ENCODE measurements at places on chromosomes 12 and 14. TPM values are rescaled to one million over a fixed set of nuclear protein-coding genes. Genes with fewer than 3 reads are reported as not detected.

PMCH gene
- not detected for total RNA-seq

HCAR3 gene
- not detected for total RNA-seq

RGS6 gene
- 10.1 TPM for total RNA-seq

DNA sequence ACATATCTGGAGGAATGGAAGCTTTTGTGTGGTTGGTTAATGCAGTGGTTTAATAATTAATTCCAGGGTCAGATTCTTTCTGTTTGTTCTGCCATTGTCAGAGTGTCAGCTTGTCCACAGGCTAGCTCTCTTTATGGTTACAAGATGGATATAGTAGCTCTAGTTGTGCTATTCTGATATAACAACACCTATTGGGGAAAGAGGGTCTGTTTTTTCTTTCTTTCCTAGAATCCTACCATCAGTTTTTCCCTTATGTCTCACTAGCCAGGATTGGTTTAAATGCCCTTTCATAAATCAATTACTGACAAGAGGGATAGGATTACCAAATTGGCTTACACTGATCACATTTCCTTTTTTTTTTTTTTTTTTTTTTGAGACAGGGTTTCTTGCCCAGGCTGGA is 27.8 kb downstream of the CNOT2 start:
- DNase-seq = no peak

- DNase-seq = peak; percentile 98
These were observed at the start of the genes KCTD10 and UBE3B for GRCh38 chr12:109477185-109477962. TSS of gene KCTD10 (minus strand) at chr12:109477300. CDS start at chr12:109477262, 38 bp downstream. TSS of gene UBE3B (plus strand) at chr12:109477634. CDS start at chr12:109483552, 5,918 bp downstream.

- no peak for DNase-seq
These were observed 434.3 kb upstream of the STXBP6 start for GRCh38 chr14:25484235-25484634.

DNA sequence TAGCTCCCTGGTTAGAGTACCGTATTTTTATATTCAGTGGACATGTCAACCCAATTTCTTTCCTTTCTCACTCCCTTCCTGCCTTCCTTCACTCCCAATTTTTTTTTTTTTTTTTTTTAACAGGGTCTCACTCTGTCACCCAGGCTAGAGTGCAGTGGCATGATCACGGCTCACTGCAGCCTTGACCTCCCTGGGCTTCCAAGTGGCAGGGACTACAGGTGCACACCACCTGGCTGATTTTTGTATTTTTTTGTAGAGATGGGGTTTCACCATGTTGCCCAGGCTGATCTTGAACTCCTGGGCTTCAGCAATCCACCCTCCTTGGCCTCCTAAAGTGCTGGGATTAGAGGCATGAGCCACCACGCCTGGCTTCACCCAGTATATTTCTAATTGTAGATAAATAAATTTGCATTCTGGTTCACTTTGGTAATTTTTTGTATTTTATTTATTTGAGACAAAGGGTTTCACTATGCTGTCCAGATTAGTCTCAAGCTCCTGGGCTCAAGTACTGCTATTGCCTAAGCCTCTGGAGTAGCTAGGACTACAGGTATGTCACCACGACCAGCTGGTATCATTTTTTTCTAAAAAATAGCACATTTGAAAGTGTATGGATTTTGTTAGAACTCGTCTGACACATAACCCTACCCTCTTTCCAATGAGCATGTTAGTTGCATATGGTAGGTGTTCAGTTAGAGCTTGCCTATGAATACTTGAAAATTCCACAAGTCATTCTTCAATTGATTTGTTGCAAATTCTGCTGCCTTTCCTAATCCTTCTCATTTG is 15.7 kb downstream of the SLC38A2 start:
- DNase-seq = peak; percentile 53
